ENCODE measurements at places on chromosomes 13 and 19. TPM values are rescaled to one million over a fixed set of nuclear protein-coding genes. Genes with fewer than 3 reads are reported as not detected.

Gene CASP14
- not detected for total RNA-seq

Gene LRRC8E
- total RNA-seq, result 2.1 TPM

Gene NLRP11
- not detected for total RNA-seq

Gene NKPD1
- 0.21 TPM for total RNA-seq

Gene URAD
- total RNA-seq, result not detected

Gene SLC8A2
- total RNA-seq, result 3.4 TPM

Gene LIM2
- not detected for total RNA-seq

Gene KMT2B
- 5.0 TPM for total RNA-seq

Gene LENG9
- not detected for total RNA-seq

Gene PPAN
- 21.3 TPM for total RNA-seq

DNA sequence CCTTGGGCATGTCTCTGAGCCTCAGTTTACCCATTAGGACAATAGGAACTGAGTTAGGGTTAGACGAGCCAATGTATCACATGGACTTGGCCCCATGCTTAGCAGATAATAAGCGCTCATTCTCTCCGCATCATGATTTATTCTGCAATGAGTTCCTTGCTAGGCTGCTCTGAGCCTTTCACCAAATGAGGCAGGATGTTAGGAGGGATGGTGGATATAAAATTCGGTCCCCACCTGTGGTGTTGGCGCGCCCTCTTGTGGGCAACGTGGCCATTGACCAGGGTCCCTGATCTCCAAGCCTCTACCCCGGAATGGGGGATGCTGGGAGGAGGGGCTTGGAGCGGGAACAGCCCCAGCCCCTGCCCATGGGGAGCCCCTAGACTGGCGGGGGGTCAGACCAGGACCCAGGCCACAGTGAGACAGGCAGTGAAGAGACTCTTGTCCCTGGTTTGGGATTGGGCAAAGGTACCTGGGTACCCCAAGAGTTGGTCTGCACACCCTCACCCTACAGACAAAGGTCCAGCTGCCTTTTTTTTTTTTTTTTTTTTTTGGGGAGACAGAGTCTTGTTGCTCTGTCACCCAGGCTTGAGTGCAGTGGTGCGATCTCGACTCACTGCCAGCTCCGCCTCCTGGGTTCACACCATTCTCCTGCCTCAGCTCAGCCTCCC, 43.9 kb downstream of the CERS4 start:
- DNase-seq, result peak; percentile 85

DNA sequence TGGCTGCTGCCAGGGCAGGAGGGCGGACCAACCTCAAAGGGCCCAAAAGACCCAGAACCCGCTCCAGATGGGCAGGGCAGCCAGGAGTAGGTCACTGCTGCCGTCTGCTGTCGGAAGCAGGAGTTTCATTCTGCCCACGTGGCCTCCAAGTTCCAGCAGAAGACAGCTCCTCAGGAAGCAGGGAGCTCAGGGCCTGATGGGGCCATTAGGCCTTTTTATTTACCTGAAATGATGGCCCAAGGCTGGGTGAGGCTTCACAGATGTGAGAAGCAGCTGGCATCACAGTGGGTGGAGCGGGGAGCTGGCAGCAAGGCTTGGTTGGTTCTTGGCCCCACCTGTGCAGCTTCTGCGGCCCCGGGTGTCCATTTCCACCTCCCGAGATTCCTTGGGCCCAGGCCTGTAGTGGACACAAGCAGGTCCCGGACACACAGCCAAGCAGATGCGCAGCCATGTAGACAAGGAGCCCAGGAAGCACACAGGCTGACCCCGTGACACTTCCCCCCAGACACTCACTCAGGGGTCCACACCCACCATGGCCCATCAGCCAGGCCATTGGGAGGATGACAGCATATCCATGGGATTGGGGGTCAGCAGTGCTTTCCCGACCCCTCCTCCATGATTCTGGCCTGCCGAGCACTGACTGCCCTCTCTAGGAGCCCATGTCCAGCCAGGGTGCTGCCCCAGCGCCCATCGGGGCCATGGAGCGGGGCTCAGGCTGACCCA, 26.4 kb downstream of the C13orf46 start:
- DNase-seq, result peak; percentile 82

GRCh38 chr19:7393939-7394730, 45.4 kb downstream of the ARHGEF18 start:
- no peak for DNase-seq

- DNase-seq, result peak; percentile 70
These were observed 9.5 kb downstream of the B3GLCT start for GRCh38 chr13:31209172-31209840.

GRCh38 chr13:47168618-47169017, 271.8 kb upstream of the HTR2A start:
- DNase-seq, result no peak

GRCh38 chr13:99516153-99516929, 15.1 kb downstream of the TM9SF2 start:
- no peak for DNase-seq

- DNase-seq, result no peak
These were observed 11.7 kb upstream of the ATP12A start for GRCh38 chr13:24668511-24668910.

GRCh38 chr19:1468821-1469254, 10.2 kb downstream of the C19orf25 start:
- no peak for DNase-seq

- no peak for DNase-seq
These were observed at the start of gene GSX1 for GRCh38 chr13:27792393-27793218. Gene GSX1, plus strand, starts transcription at chr13:27792483. Its CDS starts 208 bp downstream, at chr13:27792691.

- DNase-seq, result no peak
These were observed 36.6 kb downstream of the PCDH8 start for GRCh38 chr13:52811841-52812240.

DNA sequence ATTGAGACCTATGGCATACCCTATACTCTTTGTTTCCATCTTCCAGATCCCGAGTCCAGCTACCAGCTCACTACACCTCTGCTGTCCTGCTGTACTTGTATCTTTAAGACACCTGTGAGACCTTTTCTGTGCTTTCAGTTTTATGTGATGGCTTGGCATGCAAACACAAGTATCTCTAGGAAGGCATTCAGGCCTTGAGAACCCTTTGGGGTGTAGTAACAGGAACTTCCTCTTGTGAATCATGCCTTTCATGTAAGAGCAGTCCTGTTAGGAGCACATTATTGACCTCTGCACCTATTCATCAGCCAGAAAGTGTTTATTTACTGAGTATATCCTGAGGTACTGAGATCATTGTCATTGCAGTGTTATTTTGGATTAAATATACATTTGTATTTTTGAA, 87.0 kb upstream of the HTR2A start:
- DNase-seq, result no peak

DNA sequence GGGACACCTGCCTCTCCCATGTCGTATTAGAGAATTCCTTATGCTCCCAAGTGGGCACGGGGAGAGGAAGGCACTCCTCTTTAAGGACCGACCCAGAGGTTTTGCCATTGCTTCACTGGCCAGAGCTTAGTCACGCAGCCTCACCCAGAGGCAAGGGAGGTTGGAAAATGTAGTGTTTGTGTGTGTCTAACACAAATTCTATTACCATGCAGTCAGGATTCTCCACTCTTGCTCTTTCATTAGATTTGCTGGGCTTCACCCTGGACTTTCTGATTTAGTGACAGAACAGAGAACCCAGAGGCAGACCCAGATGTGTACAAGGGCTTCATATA, 14.6 kb upstream of the NCCRP1 start:
- no peak for DNase-seq

- no peak for DNase-seq
These were observed 21.2 kb upstream of the TOMM40 start for GRCh38 chr19:44869733-44870470.

- DNase-seq, result no peak
These were observed 180.2 kb upstream of the TSC22D1 start for GRCh38 chr13:44756276-44756810.

DNA sequence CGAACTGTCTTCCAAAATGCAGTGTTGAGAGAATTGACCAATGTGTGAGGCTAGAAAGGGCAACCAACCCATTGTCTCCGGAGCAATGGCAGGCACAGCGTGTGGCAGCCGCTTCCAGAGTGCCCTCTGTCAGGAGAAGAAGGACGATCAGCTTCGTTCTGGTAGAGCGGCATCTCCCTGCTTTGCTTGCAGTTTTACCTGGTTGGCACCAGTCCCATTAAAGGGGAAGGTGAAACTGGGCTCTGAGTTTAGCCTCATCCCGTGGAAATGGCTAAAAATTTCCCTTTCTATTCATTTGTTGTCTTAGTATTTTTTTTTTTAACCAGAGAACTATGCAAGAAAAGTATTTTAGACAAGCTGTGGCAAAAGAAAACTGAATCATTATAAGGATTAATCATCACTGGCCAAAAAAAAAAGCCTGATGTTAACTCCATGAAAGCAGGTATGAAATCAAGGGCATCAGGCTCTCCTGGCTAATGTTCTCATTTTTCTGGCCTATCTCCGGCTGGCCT, 81.5 kb upstream of the SLC7A1 start:
- no peak for DNase-seq

DNA sequence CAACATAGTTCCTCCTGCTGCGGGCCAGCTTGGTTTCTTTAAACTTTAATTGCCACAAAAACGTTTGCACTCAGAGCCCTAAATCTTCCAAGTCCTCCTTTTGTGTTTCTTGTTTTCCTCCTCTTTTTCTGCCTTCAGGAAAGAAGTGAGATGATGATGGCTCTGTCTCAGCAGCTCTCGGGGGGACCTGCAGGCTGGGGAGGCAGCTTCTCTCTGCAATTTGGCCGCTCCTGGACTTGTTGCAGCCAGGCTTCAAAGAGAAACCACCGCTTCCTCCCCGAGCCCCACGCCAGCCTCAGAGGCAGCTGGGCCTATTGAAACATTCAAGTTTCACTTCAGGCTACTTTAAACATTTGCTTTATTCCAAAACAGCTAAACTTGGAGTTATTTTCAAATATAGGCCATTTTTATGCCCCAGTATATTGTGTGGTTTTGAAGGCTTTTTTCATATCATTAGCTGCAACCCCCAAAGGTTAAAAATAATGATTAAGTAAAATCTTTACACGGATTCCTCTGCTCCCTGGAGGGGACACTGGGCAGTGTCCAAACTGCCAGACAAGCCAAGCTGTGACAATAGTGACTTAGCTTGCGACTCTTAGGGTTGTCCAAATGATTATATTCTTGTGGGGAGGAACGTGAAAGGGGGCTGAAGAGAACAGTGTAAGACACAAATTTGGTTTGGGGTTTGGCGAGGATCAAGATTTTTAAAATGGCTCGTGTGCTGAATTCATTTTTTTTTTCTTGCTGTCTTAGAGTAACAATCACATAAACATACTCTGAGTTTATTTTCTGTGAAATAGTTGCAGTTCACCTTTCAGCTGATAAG, 330.8 kb downstream of the DLEU7 start:
- peak; percentile 61 for DNase-seq

DNA sequence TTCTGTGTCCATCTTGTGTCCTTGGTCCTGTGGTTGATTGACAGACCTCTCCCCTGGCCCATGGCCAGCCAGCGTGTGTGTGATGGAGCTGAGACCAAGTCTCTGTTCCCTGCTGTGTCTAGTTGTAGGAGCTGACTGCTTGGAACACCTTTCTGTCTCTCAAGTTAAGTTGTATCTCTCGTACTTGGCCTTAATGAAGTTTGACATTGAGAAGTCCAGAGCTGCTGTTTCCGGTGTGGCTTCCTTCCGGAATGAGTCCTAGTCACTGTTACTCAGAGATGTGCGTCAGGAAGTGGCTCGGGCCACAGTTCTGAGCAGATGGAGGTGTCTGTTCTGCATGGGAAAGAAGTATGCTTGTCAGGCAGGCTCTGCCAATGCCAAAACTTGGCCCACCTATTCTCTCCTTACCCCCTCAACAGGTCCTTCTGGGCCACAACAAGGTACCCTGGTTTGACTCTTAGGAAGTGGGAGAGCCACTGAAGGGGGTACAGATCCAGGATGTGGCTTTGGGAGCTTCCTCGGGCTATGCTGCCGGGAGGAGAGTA, 54.3 kb downstream of the GATAD2A start:
- no peak for DNase-seq

- DNase-seq, result no peak
These were observed 10.0 kb downstream of the NDUFB7 start for GRCh38 chr19:14561847-14562351.

- DNase-seq, result no peak
These were observed 3.5 kb upstream of the ZNF787 start for GRCh38 chr19:56124578-56124977.

GRCh38 chr19:10093295-10094186, 7.4 kb downstream of the SHFL start:
- DNase-seq, result no peak

DNA sequence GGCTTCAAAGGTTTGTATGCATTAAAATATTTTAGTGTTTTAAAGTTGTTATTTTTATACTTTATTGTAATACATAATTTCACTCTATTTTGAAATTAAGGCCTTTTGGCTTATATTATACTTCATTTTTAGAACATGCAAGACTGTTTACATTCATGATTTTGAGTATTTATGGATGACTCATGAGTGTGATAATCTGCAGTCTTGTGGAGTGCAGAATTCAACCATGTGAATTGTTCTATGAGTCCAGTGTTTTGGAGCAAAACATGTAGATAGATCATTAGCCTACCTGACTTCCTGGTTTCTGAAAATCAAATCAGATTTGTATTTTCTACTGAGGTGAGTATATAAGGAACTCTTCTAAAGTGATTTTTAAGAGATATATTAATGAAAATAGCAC, 241.8 kb downstream of the PCCA start:
- DNase-seq, result no peak

- DNase-seq, result no peak
These were observed 4.3 kb upstream of the IFNL2 start for GRCh38 chr19:39263912-39264305.

- DNase-seq, result no peak
These were observed 85.7 kb upstream of the MBNL2 start for GRCh38 chr13:97136418-97136817.

GRCh38 chr13:102569488-102569887, 27.3 kb upstream of the TPP2 start:
- DNase-seq, result no peak

DNA sequence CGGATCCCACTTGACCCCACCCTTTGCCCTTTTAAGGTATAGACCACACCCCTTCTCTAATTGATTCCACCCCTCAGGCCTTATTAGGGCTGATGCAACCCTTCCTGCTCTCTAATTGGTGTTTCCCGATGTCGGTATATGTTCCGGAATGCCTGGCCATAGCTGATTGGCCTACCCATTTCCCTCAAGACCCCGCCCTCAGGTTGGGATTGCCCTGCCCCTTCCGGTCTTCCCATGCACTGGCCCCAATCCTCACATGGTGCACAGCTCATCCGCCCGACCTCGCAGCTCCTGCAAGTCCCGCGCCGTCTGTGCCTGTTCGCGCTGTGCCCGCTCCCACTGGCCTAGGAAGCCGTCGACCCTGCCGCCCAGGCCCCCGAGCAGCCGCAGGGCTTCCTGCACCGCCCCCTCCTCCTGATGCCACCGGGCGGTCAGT, 18.1 kb downstream of the TSKS start:
- DNase-seq, result no peak

Measured in uterus (tissue), 4 donors.